ENCODE measurements at places on chromosomes 11 and 22.

DNA sequence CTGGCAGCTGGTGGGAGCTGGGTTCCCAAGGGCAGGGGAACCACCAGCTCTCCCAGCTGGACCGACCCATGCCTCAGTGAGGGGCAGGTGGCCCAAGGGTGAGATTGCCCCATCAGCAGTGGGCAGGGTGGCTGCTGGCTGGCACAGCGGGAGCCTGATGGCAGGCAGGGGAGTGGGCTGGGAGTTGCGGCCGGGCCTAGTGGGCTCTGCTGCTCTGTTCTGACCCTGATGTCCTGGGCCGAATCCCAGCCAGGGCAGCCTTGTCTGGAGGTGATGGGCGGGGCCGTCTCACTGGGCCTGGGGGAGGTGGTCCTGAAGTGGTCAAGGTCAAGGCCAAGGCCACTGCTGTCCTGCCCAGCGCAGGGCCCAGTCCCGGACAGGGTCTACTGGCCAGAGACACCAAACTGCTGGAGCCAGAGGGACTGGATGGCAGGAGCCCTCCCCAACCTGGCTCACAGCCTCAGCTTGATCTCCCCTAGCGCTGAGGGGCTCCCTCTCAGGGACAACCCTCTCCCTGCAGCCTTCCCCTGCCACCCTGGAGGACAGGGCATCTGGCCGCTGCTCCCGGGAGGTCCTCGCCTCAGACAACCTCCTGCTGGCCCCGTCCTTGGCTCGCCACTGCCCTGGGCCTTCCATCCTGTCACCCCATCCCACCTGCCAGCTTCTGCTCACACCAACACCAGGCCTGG is 26.5 kb upstream of the PPARA start:
- no peak for DNase-seq

DNA sequence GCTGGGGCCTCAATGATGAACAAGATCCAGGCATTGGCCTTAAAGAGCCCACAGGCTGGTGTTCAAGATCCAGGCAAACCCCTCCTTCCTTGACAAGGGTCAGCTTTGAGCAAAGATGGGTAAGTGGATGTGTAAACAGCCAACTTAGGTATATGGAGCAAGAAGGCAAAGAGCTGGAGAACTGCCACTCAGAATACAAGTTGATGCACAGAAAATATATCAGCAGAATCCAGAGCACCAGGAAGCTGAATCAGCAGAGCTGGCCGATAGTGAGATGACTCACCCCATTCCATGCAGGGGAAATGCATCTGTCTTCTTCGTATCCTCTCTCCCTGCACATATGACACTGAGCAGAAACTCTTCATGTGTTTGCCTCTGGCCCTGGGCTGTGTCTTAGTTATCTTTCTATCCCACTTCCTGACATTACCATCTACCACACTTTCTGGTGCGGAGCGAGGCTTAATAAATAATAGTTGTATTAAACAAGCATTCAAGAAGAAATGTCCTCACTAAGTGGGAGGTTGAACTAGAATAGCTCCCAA is 57.8 kb downstream of the ENDOD1 start:
- DNase-seq = no peak

DNA sequence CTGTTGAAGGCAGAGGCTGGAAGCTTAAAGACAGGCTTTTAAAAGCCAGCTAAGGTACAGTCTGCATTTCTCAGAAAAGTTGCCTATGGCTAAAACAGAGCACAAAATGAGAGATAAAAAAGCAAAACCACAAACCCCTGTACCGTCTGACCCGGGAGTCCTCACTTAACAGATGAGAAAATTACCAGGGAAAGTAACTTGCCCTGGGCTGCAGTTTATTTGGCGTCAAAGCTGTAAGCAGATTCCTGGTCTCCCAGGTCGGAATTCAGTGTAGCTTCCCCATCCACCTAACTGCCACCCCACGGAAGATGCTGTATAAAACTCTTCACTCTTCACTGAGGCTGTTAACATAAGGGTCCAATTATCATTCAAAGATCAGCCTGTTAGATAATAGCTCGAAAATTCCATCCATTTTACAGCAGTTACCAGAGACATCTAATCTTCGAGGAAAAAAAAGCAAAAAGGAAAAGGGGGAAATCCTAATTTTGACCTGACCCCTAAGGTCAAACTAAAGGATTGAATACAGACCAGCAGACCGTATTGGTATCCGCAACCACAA is 1.5 kb downstream of the TCF20 start:
- DNase-seq = no peak

DNA sequence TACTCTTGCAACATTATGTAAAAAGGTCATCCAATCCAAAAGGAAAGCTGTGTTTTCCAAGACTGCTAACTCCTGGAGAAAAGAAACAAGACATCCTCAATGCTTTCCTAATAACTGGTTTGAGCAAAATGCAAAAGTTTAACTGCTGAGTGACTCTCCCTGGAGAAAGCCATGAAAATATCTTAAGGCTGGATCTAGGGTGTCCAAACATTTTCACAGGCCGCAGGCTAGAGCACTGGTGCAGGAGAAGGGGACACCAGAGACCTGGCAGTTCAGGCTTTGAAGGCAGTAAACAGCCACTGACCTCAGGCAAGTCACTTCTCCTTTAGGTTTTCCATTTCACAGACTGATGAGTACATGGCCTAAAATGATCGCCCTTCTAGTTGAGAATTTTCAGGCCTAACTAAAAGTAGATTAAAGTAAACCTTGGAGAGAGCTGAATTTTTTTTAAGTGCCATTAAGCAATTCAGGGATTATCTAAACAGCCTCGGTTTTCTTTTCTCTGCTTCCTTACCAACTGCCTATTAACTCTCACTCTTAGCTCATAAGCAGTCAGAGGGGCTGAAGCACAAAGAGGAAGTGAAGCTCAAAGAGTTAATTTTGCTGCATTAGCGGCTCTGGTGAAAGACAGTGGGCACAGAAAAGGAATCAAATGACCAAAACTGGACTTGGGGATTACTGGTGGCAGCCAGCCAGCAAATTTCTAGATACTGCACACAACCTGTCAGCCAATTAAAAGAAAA is 2.3 kb downstream of the CHKA start:
- DNase-seq = no peak

DNA sequence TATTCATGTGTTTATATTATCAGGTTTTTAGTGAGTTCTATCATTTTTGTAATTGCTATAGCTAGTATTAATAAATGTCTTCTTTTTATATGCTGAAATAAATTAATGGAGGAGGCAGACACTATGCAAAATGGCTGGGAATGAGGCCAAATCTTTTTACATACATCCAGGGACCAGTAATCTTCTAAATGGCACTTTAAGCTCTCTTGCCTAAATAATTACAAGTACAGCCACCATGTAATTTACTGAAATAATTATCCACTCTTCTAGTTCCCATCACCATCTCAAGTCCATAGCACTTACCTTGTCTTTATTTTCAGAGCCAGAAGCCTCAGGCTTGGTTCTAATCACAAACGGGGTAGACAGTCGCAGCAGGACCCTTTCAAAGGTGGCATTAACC is 79.1 kb downstream of the GUCY1A2 start:
- no peak for DNase-seq

DNA sequence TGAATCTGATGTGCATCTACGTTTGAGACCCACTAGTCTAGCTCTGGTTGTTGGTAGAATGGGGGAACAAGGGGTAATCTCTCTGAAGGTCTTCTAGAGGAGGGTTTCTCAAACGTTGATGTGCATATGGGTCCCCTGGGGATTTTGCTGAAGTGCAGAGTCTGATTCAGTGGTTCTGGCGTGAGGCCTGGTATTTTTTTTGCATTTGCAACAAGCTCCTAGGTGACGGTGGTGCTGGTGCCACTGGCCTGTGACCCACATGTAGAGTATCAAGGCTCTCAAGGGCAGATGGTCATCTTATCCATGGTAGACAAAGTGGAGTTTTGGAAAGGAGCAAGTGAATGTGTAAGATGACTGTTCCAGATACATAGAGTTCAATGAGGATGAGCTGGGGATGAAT is 97.1 kb downstream of the CEP164 start:
- DNase-seq = no peak

GRCh38 chr22:49291169-49291568 is 536.5 kb downstream of the BRD1 start:
- DNase-seq = no peak

GRCh38 chr11:108984523-108984922 is 319.7 kb downstream of the DDX10 start:
- no peak for DNase-seq

DNA sequence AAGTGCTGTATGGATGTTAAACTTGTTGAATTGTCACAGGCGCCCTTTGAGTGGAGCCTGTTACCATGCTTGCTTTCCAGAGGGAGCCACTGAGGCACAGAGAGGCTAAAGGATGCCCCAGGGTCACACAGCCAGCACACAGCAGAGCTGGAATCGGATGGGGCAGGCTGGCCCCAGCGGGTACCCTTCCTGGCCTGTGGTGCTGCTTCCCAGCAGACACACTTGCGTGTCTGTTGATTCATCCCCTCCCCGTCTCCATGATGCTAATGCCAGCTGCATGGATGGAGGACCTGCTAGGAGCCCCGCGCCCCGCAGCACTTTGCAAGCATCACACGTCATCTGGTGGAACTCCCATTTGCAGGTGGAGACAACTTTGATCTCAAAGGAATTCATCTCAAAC is 52.4 kb upstream of the SHISAL1 start:
- no peak for DNase-seq

DNA sequence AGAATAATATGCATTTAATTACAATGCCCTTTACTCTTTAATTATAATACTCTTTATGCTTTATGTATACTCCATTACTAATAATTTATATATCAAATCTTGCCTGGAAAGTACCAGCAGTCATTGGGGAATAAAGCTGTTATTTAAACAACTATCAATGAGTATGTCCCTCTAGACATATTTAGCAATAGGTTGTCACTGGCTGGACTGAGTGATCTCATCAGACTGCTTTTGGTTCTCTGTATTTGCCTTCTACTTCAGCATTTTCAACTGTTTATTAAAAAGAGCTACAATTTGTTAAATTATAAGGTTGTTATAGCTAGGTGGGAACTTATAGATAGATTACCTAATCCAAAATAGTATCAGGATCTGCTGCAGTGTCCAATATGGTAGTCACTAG is 267.2 kb downstream of the DCDC1 start:
- no peak for DNase-seq

DNA sequence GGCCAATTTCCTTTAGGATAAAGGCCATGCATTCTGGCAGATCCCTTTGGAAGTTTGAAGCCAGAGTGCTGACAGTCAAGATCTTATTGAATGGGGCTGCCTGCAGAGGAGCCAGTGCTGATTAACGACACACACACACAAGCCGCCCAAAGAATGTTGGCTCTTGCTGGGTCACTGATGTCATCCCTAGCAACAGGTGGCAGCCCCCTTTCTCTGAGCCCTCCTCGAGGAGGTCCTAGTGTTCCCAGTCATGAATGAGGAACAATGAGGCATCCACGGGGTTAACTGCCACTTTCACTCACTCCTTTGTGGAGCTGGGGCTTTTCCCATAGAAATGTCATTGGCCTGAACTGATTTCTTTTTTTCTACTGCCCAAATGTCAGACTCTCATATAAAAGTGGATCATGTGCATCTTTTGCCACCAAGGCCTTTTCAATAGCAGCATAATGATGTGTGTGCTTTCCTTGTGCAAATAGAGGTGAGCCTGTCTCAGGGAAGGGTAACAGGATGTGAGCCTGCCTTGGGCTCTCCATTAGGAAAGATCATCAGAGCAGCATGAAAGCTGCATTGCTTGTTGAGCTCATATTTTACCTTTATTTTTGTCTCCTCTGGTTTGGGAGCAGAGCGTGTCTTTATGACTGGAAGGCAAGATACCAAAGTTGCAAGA is 301.8 kb upstream of the MTNR1B start:
- DNase-seq = no peak

- DNase-seq = no peak
Observed at GRCh38 chr11:78823588-78823987, 248.9 kb upstream of the NARS2 start.

DNA sequence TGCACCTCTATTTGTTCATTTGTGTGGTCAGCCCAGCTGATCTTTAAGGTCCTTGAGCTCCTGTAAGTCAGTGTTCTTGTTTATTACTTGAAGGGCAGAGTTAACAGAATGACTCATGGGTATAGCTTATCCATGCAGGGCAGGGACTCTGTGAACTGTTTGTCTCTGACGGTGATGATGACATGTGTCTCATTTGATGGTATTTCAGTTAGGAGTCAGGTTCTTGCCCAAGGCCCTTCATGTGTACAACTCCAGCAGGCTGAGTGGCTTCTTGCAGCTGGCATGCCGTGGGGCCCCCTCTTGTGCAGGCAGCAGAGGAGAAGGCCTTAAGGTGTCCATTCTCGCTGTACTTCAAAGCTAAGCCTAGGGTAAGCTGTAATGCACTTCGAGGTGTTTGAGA is 165.1 kb downstream of the DBX1 start:
- no peak for DNase-seq

- no peak for DNase-seq
Observed at GRCh38 chr11:76891285-76891684, 30.6 kb downstream of the ACER3 start.

DNA sequence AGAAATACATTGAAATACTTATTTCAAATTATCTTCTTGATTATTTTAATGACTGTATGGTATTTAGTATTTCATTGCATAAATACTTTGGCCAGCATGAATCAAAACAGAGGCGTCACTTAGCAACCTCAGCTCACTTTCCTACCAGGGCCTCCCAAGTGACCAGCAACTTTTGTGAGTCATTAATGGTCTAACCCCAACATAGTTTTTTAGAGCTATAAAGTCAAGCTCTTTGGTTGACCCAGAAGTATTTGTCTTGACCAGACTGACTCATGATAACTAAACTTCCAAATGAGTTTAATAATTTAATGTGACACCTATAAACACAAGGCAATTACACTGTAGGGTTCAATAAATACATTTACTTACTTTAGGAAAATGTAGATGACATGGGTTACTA is 27.9 kb upstream of the RBMXL2 start:
- DNase-seq = no peak

DNA sequence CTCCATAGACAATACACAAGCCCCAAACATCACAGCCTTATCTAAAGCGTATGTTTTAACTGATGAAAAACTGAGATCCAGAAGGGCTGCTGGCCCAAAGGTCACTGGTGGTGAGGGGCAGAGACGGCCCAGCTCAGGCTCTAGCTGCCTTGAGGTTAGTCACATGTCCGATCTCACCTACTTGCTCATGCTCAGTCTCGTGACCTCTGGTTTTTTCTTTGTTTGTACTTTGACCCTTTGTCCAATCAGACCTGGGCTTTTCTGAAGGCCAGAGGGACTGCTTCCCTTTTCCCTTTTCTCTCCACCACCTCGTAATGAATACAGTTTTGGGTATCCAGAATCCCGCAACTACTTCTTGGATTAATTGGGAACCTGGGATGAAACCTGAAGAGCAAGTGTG is 28.6 kb downstream of the MMP20 start:
- DNase-seq = no peak

GRCh38 chr22:38811241-38811640 is 17.3 kb upstream of the DNAL4 start:
- no peak for DNase-seq

- no peak for DNase-seq
Observed at GRCh38 chr11:125091247-125091876, 20.1 kb downstream of the TMEM218 start.
